ENCODE measurements at places on chromosomes 2 and 18. TPM values are rescaled to one million over a fixed set of nuclear protein-coding genes. Genes with fewer than 3 reads are reported as not detected.

The C2orf72 gene
- 1.2 TPM for total RNA-seq

The ANKRD53 gene
- not detected for total RNA-seq

GRCh38 chr18:46171331-46171730 lies 67.1 kb downstream of the HAUS1 start:
- no peak for DNase-seq

DNA sequence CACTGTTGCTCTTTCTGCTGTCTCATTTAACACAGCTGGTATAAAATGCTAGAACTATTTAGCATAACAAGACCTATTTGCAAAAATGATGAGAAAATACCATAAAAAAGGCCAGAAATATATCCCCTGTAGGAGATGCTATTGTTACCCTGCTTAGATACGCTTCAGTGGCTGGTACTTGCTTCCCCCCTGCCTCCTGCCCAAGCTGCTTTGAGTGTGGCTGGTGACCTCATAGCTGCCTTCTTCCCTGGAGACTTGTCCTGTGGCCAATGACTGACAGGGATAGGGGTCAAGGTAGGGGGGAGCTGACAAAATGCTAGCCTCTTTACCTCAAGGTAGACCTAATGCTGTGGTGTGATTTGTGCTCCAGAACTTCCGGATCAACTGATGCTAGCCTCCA lies 150.2 kb upstream of the ZEB2 start:
- DNase-seq, result no peak

- no peak for DNase-seq
Observed at GRCh38 chr18:2982452-2983269, 30.3 kb downstream of the LPIN2 start.

DNA sequence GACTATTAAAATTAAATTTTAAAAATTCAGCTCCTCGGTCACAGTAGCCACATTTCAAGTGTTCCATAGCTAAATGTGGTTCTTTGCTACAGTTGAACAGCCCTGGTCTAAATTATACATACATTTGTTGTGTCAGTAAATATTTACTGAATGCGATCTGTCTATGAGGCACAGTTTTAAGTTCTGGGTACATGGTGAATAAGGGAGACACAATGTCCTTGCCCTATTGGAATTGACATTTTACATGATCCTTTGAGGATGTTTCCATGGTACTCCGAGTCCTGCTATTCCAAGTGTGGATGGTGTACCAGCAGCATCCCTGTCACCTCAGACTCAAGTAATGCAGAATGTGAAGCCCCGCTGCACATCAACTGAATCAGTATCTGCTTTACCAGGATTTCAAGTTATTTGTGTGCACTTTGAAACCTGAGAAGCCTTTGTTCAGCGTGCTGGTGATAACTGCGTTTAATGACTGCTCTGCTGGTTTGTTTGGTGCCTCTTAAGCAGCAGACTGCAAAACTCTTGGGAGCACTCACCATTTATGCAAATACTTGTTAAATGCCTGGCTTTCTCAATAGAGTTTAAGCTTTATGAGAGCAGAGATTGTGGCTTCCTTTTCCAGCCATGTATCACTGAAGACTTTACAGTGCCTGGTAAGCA lies 1.5 kb downstream of the GALNT1 start:
- no peak for DNase-seq
